ENCODE measurements at places on chromosomes 1 and 21. TPM values are rescaled to one million over a fixed set of nuclear protein-coding genes. Genes with fewer than 3 reads are reported as not detected.

- no peak for DNase-seq
These were observed 10.0 kb downstream of the RBM34 start for GRCh38 chr1:235151033-235151432.

BLZF1 gene
- total RNA-seq, result 20.4 TPM

DNA sequence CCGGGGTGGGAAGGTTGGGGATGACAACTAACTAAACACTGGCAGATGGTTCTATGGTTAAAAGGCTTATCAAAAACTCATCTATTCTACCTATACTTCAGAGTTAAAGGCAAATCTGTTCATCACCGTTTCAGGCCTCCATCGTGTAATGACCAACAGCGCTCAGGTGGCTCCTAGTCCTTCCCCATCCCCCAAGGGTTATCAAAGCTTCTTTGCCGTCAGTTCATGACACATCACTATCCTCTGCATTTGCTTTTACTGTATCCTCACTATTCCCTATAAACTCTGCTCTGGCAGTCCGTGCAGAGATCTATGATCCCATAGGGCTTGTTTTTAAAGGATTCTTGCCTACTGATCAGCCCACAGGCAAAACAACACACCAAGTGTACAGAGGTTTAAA is 8.2 kb downstream of the HMGN1 start:
- DNase-seq, result no peak

PDC gene
- not detected for total RNA-seq

ENAH gene
- total RNA-seq, result 206 TPM

SPRR1A gene
- total RNA-seq, result not detected

DNA sequence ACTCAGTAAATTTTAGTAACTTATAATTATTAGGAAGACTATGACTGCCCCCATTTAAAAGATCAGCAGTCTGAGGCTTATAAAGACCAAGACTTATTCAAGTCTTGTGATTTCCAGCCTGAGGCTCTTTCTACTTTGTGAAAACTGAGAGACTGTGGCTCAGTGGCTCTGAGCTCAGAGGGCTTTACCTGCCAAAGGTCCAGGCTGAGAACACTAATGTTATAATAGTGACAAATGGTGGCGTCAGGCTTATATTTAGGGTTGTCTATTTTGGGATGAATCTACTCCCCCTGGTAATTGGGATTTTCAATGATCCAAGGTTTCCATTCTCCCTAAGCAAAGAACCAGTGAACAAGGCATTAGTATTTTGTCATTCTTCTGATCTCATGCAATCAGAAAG is 42.6 kb upstream of the EPS15 start:
- DNase-seq, result no peak

LRRC71 gene
- total RNA-seq, result not detected

UBXN10 gene
- not detected for total RNA-seq

TNNI3K gene
- total RNA-seq, result not detected

All from SJCRH30 (cell line).